ENCODE measurements at places on chromosomes 7 and 10.
A peak's percentile ranks its signal among the peaks of the same experiment; 100 is the strongest.

DNA sequence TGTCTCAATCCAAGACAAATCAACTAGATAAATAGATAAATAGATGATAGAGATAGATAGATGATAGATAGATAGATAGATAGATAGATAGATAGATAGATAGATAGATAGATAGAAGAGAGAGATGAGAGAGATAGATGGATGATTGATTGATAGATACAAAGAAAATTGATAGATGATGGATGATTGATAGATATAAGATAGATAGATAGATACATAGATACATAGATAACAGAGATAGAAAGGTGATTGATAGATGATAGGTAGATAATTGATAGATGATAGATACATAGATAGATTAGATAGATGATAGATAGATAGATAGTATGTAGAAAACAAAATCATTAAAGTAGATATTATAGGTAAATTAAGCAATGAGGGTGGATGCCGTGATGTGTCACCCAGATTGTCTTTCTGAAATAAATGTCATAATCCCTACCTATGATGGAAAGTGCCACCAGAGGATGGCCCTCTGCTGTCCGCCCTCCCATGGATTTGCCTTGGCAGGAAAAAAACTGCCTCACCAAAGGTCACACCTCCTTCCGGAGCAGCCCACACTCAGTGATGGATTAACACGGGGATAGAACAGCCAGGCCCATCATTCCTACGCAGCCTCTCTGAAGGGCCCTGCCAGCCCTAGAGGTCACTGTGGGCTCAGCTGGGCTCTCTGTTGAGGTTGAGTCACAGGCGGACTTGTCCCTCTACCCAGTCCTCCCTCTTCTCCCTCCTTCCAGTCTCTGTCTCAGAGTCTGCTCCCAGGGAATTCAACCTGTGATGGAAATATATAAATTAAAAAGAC is 50.8 kb downstream of the KCNH2 start:
- no peak for DNase-seq

- no peak for DNase-seq
These were observed 7.3 kb downstream of the SLC25A13 start for GRCh38 chr7:96314402-96315124.

- no peak for DNase-seq
These were observed 110.3 kb downstream of the ADRA2A start for GRCh38 chr10:111187096-111187495.

DNA sequence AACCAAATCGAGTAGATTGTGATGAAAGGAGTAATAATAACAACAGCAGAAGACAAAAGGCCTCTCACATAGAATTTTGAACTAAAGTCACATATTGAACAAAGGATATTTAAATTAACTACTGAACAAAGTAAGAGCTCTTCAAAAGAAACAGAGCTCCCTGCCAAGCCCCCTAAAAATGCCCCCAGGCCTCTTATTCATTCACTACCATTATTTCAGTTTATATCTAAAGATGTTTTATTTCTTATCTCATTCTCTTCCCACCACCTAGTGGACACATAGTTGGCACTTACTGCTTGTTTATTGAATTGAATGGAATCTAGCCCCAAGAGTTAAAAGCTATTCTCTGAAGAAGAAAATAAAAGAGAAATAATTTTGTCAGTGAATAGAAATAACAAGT is 37.4 kb downstream of the VCL start:
- DNase-seq, result peak; percentile 67

DNA sequence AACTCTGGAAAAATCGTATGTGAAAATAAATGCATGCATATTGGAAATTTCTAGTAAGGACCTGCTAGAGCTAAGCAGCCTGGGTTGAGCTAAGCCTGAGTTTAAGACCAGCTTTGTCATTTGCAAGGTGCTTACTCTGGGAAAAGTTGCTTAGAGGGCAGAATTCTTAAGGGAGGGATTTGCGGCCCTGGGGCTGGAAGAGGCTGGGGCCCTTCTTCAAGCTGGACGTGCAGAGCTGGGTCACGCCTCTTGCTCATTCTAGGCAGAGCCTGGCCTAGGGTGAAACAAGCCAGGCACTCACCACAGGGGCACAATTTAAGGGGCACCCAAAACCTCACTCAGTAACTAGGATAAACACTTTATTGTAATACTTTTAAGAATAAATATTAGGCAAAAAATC is 137.2 kb downstream of the ARHGAP22 start:
- DNase-seq, result no peak

DNA sequence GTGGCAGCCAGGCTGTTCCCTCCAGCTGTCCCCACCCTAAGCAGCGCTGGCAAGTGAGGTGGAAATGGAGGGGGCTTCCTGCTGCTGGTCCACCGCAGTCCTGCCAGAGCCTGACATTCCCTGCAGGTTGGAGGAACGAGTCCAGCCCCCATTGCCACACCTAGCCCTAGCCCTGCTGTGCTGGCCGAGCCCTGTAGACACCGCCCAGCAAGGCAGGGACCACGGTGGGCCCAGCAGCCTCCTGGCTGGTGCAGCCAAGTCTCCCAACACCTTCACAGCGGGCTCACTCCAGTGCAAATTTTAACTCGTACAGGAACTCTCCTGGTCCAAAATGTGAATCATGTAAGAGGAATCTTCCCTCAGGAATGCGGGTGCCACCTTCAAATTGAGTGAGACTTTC is 116.3 kb downstream of the PAXIP1 start:
- DNase-seq, result no peak

- DNase-seq, result no peak
These were observed 30.0 kb upstream of the SLIT1 start for GRCh38 chr10:97215619-97216260.
